ENCODE measurements at places on chromosomes 1 and 21.

DNA sequence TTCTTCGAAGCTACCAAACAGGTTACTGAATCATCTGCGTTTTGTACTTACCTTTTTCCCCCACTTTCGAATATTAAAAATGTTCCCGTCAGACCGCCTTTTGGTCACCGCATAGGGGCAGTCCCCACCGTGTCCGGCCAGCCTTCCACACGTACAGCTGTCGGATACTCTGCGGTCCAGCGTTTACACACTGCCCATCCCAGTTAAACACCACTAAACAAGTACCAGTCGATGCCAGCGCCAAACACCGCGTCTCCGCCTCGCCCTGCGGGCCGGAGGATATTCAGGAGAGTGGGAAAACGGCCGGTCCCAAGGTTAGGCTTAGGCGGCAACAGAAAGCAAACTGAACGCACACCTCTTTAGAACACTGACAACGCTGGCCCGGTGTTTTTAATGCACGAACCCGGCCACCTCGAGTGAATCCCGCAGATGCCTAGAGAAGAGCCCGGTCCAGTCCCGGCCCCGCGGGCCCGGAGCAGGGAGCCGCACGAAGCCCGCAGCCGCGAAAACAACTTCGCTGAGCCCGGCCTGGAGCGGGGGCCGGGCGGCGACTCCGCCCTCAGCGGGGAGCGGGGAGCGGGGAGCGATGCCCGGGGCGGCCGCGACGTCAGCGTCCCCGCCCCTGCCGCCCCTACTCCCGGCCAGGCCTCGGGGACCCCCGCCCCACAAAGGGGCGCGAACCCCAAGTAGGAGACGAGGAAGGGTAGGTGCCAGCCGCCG is 730 bp upstream of the PHF13 start:
- DNase-seq: peak; percentile 23

GRCh38 chr1:187928288-187928687 is 1099.5 kb downstream of the PLA2G4A start:
- DNase-seq: no peak

DNA sequence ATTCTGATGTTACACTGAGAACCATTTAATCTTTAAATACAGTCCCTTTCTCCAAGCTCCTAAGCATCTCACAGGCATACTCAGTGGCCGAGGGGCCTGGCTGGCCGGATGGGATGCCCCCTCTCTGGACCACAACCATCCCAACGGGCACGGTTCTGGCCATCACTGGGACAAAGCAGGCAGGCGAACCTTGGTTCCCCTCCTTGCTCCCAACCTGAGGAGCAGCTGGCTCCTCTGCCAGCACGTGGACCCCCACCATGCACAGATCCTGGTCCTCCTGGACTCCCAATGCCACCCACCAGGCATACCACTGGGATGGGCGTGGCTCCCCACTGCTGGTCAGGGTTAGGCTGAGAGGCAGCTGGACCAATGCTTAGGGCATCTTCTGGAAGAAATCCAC is 19.8 kb upstream of the PRDM16 start:
- DNase-seq: no peak

- DNase-seq: no peak
Observed at GRCh38 chr1:68516066-68516465, 19.2 kb upstream of the DEPDC1 start.

GRCh38 chr1:46601257-46602007 is 2.6 kb downstream of the MKNK1 start:
- no peak for DNase-seq

Data from activated T-cell treated with anti-CD3 and anti-CD28 coated beads for 24 hours (primary cell).